ENCODE measurements at places on chromosomes 16 and 17. TPM values are rescaled to one million over a fixed set of nuclear protein-coding genes. Genes with fewer than 3 reads are reported as not detected.

Gene WNT9B
- total RNA-seq: 1.8 TPM

Gene PABPN1L
- total RNA-seq: not detected

Gene ABCC11
- total RNA-seq: not detected

Gene QRICH2
- 0.83 TPM for total RNA-seq

Gene PIK3R6
- 2.1 TPM for total RNA-seq

Gene CA5A
- not detected for total RNA-seq

Gene CACNG5
- total RNA-seq: not detected

Gene AGRP
- total RNA-seq: not detected

Gene ETV4
- 0.48 TPM for total RNA-seq

Gene CX3CL1
- total RNA-seq: 36.2 TPM

Gene BCAR1
- 104 TPM for total RNA-seq

GRCh38 chr17:68612209-68612922 is 11.2 kb upstream of the FAM20A start:
- DNase-seq: no peak

DNA sequence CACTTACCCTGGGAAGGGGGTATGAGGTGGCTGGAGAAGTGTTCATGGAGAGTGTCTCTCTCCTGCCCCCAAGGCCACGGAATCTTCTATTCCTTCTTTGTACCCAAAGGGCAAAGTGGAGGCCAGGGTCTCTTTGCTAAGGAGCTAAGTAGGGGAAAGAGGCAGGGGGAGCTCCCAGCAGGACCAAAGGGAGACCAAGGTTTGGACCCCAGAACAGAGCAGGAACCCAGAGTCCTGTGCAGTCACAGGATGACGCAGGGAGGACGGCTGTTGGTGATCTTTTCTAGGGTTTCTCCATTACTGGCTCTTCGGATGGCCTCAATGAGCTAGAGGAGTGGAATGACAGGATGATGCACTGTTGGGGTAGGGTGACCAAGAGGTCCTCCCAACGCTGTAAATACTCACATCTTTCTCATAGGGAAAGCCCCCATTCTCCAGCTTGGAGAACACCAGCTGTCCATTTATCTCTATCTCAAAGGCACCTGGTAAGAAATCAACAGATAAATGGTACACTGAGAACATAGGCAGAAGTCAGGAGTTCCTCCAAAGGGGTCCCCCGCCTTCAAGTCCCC is 966 bp downstream of the MIEN1 start:
- DNase-seq: no peak

- DNase-seq: no peak
These were observed 27.9 kb downstream of the SDK2 start for GRCh38 chr17:73616120-73616872.

DNA sequence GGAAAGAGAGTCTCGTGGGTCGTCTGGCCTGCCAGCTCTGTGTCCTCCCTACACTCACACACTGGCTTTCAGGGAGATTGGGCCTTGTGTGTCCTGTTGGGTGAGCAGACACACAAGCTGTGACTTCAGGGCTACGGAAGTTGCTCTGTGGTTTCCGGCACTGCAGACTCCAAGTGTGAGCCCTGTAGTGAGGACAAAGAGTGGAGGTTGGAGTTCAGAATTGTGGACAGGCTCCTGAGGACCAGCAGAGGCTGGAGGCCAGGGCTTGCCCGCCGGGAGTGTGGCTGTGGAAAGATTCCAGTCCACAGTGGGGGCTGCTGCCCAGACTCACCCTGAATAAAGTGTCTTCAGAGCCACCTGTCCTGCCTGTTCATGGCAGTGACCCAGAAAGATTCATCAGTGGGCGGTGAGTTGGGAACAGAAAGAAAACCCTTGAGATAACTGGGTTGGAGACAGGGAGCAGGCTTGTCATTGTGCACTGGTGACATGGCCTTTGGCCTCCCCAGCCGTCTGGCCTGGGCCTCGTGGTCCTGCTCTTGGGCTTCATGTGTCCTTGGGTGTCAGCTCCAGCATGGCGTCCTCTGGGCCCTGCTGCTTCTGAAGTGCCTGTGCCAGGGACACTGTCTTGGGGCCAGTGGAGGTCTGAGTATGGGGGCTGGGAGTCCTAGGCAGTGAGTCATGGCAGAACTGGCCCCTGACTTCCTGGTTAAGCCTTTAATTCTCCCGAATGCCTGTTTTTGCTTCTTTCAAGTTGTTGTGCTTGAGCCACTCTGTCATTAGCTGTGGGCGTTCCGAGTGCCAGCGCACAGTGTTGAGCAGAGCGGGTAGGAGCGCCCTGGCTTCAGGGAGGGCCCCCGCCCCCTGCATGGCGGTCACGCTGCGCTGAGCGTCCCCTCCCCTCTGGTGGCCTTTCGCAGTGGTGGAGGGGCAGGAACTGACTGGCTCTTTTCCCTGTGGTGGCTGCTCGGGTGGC is 19.9 kb upstream of the ZNF750 start:
- peak; percentile 84 for DNase-seq

DNA sequence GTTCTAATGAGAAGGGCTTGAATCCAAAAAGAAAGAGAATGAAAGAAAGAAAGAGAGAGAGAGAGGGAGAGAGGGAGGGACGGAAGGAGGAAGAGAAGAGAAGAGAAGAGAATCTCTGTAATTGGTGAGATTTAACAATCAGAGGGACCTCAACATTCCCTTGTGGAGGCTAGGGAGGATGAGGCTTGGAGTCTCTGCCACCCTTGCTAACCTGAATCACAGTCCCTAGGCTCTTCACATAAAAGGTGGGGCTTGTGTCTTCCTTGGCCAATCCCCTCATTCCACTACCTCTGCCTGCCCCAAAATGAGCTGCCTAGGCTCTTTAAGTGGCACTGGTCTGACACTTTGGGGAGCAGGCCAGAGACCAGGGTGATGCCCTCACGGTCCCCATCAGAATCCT is 30.1 kb downstream of the PIPOX start:
- DNase-seq: no peak

GRCh38 chr17:20966870-20967269 is 75.9 kb downstream of the USP22 start:
- DNase-seq: no peak

DNA sequence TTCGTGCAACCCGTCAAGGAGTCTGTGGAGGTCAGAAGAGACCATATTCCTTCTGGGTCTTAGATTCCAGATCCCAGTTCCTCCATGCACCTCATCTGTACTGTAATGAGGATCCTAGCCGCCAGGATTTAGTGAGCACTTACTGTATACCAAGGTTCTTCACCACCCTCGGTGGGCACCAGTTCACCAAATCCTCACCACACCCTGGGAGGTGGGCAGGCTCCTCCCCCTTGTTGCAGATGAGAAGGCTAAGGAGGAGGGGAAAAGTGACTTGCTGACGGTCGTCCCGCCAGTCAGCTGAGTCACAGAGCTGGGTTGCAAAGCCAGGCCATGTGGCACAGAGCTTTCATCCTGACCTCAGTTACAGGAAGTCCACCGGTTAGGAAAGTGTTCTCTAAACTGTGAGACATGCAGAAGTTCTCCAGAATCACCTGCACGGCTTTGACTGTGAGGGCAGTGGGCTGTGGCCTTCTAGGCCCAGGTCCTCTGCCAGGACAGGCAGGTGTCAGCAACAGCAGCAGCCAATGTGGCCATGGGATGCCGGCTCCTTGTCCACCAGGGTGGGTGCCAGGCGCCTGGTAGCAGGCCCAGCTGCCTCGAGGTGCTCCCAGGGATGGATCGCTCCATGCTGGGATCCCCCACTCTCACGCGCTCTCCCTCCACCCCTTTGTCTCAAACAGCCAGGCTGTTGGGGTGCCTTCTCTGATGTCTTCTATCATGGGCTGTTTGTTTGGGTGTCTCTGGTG is 240.3 kb upstream of the GSE1 start:
- DNase-seq: peak; percentile 90

DNA sequence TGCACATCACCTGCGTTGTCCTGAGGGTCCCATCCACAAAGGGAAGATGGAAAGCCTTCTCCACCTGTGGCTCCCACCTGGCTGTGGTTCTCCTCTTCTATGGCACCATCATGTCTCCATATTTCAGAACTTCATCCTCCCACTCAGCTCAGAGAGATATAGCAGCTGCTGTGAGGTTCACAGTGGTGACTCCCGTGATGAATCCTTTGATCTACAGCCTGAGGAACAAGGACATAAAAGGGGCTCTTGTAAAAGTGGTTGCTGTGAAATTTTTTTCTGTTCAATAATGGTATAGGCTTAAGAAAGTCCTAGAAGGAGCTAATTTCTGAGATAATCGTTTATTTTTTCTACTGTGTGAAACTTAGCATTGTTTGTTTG is 18.7 kb downstream of the ZNF200 start:
- no peak for DNase-seq

DNA sequence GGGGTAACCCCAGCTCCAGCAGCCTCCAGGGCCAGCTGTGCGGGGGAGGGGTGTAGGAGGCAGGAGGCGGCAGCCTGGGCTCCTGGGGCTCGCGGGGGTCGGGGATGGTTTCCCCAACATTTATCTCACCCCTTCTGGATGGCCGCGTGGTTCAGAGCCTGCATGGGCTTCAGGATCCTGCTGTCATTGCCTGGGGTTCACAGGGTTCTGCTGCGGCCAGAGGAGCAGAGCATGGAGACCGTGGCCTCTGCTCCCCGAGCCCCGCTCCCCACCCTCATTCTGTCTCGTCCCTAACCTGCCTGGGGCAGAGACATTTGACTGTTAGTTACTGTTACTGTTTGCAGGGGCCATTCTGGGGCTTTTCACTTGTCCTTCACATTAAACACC is 4.9 kb downstream of the MYADML2 start:
- DNase-seq: no peak

DNA sequence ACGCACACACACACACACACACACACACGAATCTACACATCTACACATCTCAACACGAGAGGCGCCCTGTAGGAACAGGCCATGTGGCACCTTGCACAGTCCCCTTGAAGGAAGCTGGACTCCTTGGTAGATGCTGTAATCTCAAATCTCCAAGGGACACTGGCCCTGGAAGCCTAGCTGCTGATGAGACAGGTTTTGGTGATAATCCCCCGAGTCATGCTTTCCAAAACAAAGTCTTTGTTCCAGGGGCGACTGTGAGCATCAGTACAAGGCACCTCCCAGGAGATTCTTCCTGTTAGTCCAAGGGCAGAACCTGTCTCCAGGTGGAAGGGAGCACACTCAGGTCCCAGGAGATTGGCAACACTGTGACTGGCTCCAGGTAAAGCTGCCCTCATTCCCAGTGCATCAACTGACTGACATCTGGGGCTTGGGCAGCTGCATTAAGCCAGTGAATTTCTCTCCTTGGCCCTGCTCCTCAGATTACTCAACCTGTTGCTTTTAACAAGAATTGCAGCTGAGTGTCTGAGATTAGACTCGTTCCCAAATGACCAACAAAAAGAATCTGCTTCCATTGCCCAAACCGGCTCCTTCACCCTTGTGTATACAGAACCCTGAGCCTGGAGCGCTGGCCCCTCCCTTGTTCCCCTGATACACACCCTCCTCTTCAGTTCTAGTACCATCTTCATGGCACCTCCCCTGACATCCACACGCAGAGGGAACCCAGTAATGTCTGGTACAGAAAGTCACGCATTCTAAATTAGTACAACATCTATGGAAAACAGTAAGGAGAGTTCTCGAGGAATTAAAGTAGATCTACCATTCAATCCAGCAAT is 13.9 kb upstream of the TNRC6C start:
- no peak for DNase-seq

- DNase-seq: no peak
These were observed 2.2 kb upstream of the CRISPLD2 start for GRCh38 chr16:84817613-84818012.

GRCh38 chr17:16314859-16315258 is 38.4 kb downstream of the CENPV start:
- no peak for DNase-seq

- DNase-seq: no peak
These were observed 138.8 kb downstream of the MRM1 start for GRCh38 chr17:36740157-36740556.

DNA sequence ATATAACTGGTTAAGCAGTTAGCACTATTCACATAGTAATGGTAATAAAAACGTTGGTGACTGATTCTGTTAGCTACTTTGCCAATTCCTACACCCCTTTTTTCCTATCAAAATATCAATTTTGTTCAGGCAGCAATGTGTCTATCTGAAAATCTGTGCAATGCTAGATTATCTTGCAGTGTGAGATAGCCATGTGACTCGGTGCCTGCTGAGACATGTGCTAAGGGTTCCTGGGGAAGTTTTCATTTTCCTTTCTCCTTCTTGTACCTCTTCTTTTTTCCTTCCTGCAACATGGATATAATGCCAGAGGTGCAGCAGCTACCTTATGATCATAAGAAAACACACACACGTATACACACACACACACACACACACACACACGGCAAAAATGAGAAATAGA is 100.5 kb upstream of the SHISA6 start:
- DNase-seq: no peak

DNA sequence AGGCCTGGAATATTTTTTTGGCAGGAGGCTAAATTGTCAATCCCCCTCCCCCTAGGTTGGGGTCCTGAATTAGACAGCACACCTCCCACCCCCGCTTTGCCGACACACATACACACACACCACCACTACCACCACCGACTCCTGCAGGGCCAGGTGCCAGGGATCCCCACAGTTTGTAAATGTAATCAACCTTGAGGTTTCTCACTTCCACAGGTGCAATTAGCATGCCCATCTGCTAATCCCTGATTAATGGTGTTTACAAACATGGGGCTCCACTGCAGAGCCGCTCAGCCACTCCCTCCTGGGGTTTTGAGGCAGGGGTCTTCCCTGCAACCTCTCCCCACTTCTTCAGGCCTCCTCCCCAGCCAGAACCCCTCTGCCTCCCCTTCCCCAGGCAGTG is 11.8 kb downstream of the MRM1 start:
- no peak for DNase-seq

Measured in posterior vena cava (tissue), 2 donors.